Right ventricle myocardium inferior (tissue), 1 donor: ENCODE measurements at places on chromosomes 11 and 22. TPM values are rescaled to one million over a fixed set of nuclear protein-coding genes. Genes with fewer than 3 reads are reported as not detected.

Gene GDPD5
- total RNA-seq = 7.7 TPM

Gene DGCR6L
- 44.2 TPM for total RNA-seq

Gene OR4C3
- not detected for total RNA-seq

- DNase-seq = no peak
Observed at GRCh38 chr11:121626980-121627379, 174.2 kb upstream of the SORL1-AS1 start.

DNA sequence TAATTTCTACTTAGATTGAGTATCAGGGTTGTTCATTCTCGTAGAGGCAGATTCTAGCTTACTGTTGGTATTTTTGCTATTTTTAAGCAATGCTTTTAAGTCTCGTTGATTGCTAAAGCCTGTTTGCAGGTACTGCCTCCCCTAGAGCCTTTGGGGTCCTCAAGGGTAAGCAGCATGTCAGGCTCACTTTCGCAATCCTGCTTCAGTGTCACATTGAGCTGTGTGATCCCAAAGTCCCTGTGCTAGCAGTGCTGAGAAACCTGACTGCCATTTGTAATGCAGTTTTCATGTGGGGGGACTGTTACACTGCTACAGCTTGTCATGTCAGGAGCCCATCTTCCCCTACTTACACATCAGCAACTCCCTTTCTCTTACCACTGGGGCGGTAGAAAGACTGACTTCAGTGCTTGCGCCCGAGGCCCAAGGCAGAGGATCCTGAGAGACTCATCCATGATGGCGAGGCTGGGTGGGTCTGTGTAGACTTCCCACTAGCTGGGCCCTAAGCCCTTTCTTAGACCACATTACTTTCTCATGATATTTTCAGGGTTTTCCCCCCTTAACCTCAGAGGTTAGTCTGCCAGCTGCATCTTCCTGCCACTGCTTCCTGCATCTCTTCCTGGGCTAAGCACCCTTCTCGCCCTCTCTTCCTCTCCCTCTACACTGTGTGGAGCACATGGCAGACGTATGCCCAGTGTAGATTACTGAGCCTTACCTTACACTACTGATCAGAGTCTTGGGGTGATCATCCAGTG, 40.8 kb upstream of the ST14 start:
- no peak for DNase-seq

DNA sequence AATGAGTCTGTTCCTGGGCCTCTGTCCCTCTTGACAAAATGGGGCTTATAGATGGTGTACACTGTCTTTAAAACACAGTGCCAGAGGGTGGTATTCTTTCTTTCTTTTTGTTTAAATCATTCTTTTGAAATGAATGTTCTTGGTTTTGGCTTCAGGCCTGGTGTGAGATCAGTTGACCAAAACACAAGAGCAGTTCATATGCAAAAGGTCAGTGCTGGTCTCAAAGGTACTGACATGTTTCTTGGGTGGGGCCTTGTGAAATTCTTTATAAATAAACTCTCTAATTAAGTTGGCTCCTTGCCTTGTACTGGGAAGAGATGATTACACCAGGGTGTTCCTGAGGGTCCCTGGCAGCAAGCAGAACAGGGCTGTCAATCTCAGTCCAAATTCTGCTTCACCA, 110.0 kb downstream of the FBXO7 start:
- DNase-seq = no peak
